Femur (tissue), 1 donor: ENCODE measurements at places on chromosomes 13 and 19.

DNA sequence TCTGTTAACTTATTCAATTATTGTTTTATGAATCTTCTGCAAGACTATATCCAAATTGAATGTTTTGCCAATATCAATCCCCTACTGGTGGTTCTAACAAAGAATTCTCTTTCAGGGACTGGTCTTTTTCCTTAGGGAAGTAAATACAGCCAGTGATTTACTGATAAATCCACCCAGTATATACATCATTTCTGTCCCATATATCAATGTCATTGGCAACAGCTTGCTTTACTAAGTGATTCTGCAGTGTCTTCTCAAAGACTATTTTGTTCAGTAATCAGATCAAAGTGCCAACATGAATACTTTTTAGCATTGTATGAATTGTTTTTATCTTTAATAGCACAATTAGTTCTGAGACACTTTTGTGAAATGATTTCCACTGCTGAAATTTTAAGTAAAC, 114.0 kb upstream of the OBI1 start:
- DNase-seq: no peak

DNA sequence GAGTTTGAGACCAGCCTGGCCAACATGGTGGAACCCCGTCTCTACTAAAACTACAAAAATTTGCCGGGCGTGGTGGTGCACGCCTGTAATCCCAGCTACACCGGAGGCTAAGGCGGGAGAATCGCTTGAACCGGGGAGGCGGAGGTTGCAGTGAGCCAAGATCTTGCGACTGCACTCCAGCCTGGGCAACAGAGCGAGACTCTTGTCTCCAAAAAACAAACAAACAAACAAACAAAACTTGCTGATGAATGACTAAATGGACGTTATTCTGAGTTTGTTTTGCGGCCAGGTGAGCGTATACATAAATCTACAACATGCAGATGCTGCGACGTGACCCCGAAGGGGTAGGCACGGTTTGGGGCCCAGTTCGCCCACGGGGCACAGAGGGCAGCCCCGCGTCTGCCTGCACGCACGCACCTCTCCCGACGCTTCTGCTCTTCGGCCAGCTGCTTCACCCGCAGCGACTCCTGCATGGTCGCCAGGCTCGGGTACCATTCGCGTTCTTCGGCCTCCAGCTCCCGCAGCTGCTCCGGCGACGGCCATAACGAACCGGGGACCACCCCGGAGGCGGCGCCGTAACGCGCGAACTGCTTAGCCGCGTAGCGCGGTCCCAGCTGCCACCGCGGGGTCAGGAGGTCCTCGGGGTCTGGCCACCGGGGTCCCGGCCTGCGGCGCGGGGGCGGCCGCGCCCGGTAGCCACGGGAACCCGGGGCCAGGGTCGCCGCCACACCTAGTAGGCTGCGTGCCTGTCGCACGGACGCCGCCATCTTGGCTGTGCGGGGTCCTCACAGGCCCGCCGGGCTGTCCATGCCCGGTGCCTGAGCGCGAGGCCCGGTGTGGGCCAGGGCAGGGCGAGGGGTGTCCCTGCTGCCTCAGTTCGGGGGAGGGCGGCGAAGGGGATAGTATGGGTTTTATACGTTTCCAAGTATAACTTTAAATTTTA, at the start of gene GADD45GIP1:
Gene GADD45GIP1, minus strand, starts transcription at position 778 of the 943 bp plus-strand sequence. Its CDS starts 11 bp downstream, at position 767.
- DNase-seq: peak; percentile 85

- no peak for DNase-seq
Observed at GRCh38 chr13:40442826-40443225, 223.6 kb downstream of the FOXO1 start.

DNA sequence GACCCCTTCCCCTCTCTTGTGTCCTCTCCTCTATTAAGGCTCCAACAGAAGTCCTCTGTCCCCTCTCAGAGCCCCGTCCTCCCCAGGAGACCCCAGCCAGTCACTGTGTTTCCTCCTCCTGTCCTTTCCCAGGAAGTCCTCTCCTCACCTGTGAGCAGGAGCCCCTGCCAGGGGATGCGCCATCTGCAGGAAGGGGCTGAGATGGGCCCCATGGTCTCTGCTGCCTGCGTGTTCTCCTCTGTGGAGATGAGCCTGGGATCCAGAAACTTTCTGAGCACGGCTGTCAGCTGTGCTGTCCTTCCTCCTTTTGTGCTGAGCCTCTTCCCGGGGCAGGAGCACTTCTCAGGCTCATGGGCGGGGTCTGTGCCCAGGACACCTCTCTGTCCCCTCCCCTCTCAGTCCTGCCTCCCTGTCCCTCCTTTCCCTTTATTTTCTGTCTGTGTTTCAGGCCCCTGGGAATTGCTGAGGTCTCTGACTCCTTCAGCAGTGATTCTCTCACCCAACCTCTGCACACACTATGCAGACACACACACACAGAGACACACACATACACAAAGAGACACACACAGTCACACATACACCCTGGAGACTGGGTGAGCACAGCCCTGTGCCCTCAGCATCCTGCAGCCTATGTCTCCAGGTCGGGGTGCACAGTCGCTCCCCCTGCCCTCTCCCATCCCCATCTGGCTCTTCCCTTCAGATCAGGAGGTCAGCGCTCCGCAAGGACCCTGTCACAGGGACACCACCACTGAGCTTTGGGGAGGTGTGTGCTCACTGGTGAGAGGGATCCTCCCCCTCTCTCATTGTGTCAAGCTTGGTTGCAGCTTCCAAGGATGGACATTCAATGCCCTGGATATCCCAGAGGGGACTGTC, at the start of gene CEACAM8:
Gene CEACAM8, minus strand, starts transcription at position 308 of the 873 bp plus-strand sequence. Its CDS starts 96 bp downstream, at position 212.
- no peak for DNase-seq

DNA sequence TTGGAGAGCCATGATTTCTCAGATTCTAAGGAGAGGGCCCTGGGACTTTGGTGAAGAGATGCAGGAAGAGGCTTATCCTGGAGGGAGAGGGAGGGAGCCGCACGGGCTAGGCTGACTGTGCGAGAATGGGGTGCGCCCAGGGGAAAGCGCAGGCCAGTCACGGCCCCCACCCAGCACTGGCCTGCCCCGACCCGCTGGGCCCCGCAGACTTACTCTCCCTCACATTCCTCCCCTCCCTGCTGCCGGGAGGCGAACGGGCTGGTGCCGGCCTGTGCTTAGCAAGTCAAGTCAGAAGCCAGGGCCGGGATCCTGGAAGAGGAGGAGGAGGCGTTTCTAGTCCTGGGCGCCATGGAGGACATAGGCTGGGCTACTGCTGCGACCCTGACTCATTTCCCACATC, 120.0 kb downstream of the CRYL1 start:
- no peak for DNase-seq

DNA sequence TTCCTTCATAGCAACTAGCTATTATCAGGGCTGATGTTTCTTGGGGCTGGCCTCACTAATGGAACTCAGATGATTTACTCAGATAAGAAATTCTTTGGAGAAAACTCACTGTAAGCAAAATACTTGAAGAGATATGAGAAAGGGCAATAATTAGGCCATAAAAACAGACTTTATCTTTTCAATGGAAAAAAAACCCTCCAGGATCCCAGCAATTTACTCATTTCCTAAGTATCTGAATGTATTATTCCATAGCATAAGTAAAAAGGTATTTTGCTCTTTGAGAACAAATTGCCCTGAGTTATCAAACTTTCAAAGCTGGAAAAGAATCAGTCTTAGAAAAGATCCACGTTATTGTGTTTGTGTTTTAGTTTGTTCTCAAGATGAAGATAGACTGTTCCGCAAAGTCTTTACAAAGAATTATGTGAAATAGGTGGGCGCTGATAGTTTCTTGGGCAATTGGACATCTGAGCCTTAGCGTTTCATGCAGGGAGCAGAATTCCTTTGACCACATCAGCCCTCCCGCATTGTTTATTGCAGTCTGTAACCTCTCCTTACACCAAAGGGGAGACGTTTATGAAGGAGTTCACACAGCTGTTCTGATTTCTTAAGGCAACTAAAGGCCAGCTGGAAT, 29.1 kb upstream of the CSNK1A1L start:
- DNase-seq: no peak

- DNase-seq: no peak
Observed at GRCh38 chr13:32659736-32660135, 73.5 kb downstream of the PDS5B start.

DNA sequence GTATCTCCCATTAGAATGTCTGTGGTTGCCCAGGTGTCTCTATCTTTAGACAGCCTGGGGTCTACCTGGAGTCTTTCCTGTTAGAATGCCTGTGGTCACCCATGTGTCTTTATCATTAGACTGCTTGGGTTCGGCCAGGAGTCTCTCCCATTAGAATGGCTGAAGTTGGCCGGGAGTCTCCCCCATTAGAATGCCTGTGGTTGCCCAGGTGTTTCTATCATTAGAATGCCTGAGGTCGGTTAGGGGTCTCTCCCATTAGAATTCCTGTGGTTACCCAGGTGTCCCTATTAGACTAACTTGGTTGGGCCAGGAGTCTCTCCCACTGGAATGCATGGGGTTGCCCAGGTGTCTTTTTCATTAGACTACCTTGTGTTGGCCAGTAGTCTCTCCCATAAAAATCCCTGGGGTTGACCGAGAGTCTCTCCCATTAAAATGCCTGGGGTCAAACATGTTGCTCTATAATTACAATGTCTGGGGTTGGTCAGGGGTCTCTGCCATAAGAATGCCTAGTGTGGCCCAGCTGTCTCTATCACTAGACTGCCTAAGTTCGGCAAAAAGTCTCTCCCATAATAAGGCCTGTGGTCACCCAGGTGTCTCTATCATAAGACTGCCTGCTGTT, 1448.7 kb downstream of the UQCRFS1 start:
- no peak for DNase-seq
